ENCODE measurements at places on chromosomes 2 and 18.

DNA sequence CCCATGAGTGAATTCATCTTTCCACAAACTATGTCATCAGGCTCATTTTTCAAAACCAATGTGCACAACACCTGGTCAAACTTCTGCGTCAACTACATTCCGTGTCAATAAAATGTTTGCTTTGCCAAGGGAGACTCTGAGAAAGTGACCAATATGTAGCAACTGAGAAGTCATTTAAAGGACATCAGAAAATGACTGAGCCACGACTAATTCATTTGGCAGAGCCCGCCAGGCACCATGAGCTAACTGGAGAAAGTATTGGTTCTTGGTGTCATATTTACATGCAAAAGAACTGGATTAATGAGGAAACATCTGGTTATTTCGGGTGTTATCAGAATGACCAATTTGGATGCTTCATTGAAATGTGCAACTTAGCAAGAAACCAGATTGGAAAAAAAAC, 7.2 kb downstream of the RND3 start:
- DNase-seq = no peak

DNA sequence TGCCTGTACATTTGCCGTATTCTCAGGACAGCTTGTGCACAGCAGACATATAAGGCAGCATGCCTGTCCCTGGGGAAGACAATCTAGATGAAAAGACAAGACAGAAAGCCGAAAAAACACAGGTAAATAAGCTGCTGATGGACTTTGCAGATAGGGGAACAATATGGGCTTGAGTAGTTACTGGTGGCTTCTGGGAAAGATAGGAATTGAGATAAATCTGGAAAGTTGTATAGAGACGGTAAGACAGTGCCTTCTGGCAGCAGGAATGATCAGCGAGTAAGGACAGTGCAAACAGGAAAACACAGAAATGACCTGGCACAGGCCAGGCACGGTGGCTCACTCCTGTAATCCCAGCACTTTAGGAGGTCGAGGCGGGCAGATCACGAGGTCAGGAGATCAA, 70.2 kb downstream of the FAM124B start:
- no peak for DNase-seq

DNA sequence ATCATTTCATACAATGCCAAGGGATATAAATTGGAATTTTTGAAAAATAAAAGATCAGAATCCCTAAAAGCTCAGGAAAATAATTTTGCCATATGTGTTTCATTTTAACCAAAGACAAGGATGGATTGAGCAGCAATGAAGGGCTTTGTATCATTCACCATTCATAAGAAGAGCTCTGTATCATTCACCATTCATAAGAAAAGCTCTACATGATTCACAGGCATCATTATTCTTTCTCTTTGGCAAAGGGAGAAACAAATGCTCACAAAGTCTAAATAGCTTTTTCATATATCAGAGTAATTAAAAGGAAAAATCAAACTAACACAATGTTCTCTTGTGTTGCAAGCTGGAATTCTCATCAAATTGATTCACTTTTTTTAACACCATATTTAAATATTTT, 169.1 kb upstream of the MC4R start:
- DNase-seq = no peak

DNA sequence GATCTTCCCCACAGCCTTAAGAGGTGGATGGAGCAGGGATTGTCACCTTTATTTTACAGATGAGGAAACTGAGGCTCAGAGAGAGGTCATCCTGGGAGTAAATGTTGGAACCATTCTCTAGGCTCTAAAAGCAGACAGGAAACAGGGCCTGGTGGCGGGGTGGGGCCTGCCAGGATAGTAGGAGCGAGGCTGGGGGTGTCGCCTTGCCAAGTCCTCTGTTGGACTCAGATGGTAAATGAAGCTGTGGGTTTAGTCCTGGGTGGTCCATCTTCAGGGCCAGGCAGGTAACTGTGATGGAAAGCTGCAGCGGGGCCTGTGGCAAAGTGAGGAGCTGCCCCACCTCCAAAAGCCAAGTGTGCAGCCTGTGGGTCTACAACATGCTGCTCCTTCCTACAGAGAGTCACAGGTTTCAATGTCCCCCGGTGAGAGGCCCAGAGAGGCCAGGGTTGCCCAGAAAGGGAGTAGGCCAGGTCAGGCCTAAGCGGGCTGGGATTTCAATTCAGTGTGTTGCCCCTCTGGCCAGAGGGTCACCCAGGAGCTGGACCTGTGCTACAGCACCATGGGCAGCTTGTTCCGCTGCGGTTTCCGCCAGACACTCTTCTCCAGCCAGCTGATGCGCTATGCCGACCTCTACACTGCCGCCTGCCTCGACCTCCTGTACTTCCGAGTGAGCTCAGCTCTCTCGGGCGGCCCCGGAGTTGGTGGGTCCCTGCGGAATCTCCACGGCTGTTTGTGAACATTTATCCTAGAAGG, 6.6 kb downstream of the NT5DC4 start:
- DNase-seq = no peak

- DNase-seq = no peak
Observed at GRCh38 chr18:23038712-23039111, 96.6 kb upstream of the CABLES1 start.

- DNase-seq = no peak
Observed at GRCh38 chr18:31490387-31490786, 7.6 kb upstream of the DSG2 start.

DNA sequence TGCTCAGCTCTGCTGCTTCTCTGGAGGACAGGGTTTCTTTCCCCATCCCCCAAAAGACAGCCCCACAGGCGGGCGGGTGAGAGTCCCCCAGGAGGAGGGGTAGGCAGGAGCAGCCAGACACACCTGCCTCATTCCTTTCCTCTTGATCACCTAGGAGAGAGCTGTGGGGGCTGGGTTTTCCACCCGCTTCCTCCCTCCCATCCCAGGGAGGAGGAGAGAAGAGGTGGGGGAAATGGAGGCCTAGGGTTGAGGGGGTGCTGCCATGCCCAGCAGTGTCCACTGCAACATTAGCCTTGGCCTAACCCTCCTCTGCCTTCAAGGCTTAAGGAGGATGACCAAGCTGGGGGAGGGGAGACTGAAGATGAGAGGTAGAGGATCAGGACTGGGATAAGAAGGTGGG, 14.7 kb downstream of the WNT10A start:
- no peak for DNase-seq

- no peak for DNase-seq
Observed at GRCh38 chr2:214774108-214774507, 35.4 kb downstream of the BARD1 start.

DNA sequence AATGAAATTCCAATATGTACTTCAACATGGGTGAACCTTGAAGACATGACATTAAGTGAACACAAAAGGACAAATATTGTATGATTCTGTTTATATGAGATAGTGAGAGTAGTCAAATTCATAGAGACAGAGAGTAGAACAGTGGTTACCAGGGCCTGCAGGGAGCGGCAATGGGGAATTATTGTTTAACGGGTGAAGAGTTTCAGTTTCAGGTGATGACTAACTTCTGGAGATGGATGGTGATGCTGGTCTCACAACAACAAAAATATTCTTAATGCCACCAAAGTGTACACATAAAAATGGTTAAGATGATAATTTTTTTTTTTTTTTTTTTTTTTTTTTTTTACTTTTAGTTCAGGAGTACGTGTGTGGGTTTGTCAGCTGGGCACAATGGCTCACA, 109.4 kb upstream of the TMEM200C start:
- DNase-seq = no peak

DNA sequence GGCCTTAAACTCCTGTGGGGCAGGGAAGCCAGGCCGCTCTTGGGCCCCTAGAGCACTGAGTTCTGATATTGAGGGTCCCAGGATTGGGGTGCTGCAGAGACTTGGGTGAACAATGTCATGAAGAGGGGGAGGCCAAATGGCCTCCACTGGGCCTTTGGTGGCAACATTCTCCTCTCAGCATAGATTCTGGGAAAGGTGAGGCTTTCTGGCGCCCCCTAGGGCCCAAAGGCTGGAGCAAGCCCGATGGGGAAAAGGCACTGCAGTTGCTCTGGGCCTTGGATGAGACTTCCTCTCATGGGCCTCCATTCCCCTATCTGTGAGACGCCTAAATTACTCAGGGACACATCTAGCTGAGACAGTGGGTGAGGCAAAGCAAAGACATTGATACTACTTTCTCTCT, 84.8 kb downstream of the ACAA2 start:
- DNase-seq = peak; percentile 13

DNA sequence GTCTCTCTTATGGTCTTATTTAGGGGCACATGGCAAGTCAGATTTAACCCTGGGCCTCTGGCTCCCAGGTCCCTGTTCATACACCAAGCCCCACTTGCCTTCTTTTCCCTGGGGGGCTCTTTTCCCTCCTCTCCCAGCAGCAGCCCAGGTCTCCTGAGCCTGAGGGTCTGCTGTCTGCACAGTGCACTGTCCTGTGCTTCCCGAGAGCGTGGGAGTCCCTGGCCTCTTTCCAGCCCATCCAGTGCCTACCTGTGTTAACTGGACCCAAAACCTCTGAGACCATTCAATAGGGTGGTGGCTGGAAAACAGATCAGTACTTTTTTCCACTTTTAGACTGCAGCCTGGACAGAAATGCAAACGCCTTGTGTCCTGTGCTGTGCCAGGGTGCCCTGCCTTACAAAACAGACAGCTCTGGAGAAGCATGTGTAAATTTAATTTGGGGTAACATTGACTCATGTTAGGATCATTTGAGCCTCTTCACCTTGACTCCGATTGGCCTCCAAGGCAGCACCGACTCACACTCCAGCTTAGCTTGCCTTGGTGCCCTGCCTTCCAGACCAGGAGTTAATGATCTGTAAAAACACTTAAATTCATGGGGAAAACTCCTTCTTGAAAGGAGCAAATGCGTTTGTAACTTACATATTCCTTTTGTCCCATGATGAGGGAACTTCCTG, 34.3 kb downstream of the TWIST2 start:
- no peak for DNase-seq
